Effector CD8-positive, alpha-beta T cell (primary cell): ENCODE measurements at places on chromosomes 16 and 17.
A peak's percentile ranks its signal among the peaks of the same experiment; 100 is the strongest.

GRCh38 chr17:8012996-8013640 lies 10.7 kb downstream of the GUCY2D start:
- no peak for DNase-seq

GRCh38 chr17:49815761-49816281 lies 27.3 kb downstream of the KAT7 start:
- no peak for DNase-seq

DNA sequence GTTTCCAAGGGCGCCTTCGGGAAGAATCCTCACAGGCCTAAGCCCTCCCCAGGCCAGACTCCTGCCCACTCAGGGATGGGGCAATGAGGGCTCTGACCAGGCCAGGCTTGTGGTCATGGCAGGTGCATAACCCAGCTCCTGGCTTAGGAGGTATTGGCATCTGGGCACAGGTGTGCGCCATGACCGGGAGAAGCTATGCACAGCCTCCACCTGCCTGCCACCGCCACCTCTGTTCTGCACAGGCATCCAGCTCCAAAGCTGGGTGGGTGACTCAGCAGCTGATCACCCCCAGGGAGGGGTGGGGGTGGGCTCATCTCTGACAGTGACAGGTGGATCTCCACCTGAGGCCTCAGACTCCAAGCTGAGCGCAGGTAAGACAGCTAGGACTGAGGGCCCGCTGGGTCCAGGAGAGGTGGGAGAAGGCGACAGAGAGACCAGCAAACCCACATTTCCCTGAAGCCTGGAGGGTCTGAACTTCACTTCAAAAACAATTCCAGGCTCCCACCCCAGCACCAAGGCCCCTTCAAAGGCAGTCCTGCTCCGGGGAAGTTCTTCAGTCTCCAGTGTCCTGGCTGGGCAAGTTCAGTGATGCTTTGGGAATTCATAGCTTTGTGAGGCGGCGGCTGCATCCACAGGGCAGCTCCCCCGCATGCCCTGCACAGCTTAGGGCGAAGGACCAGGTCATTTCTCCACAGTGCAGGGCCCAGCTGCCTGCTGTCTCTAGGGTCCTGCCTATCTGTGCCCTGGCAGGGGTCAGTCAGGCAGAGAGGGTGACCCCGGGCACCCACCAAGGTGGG lies 121.6 kb upstream of the SMURF2 start:
- no peak for DNase-seq

GRCh38 chr17:10127819-10128425 lies 70.5 kb downstream of the GAS7 start:
- no peak for DNase-seq

DNA sequence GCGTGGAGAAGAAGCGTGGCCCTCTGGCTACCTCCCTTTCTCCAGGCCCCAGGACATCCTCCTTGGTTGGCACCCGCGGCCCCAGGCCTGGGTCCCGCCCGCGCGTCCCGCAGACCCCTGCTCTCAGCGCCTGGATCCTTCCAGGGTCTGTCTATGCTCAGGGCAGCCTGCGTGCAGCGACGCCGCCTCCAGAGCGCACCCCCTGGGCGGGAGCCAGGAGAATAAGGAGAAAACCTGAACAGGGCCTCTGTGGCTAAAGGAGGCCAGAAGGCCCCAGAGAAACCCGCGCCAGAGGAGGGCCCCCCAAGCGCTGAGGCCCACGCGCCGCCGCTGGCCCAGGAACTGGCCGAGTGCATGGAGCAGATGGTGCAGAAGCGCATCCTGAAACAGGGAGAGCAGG lies 40.4 kb upstream of the DNAJA2 start:
- DNase-seq = no peak

GRCh38 chr16:89481356-89481955 lies 8.9 kb downstream of the ANKRD11 start:
- no peak for DNase-seq

DNA sequence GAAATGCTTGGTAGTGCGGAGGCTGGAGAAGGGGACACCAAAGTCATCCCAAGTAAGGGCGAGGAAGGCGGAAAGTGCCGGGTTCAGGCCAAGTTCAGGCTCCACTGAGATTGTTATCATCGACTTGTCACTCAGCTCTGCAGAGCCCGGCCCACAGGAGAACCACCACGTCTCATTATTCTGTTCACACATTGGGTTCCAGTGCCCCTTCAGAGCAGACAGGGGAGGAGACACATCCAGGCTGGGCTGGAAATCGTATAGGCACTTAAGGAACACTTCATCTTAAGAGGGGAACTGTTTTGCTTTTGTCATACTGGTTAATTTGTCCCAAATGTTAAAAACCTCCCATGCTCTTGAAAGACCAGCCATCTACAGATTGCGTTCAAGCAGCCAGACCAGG lies 118.3 kb upstream of the ADAMTS18 start:
- no peak for DNase-seq

DNA sequence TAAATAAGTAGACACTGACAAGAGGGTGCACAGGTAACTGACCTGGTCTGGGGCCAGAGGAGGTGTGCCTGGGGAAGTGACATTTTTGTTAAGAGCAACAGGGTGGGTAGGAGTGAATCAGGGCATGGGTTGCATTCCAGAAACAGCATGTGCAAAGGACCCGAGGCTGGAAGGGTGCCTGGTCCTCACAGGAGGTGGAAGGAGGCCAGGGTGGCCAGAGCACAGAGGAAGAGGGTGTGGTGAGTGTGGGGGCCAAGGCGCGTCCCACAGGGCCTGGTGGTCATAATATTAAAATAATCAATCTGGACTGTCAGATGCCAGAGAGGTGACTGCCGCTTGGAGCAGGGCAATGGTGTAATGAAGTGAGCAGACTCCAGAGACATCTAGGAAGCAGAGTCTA lies 14.3 kb downstream of the ARHGAP23 start:
- DNase-seq = no peak

DNA sequence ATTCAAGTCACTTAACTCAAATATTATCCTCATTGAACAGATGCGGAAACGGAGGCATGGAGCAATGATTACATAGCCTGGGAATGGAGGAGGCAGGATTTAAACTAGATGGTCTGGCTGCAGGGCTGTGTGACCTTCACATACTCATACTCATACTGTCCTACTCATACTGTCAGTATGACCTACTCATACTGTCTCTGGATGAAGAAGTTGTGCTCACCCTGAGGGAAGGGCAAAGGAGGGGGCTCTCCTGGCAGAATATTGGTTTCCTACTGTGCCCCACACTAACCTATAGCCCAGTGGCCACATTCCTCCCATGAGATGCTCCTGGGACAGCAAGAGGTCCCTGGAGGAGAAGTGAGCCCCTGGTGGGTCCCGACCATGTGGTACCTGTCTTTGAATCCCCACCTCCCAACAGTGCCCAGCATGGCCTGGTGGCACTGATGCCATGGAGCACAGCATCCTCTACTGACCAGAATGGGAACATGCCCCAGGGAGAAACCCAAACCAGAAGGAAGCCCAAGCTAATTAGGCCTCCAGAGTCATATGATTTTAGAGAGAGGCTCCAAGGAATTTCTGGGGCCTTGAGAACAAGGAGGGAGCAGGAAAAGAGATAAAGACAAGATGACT lies 197.3 kb upstream of the SDK2 start:
- no peak for DNase-seq

DNA sequence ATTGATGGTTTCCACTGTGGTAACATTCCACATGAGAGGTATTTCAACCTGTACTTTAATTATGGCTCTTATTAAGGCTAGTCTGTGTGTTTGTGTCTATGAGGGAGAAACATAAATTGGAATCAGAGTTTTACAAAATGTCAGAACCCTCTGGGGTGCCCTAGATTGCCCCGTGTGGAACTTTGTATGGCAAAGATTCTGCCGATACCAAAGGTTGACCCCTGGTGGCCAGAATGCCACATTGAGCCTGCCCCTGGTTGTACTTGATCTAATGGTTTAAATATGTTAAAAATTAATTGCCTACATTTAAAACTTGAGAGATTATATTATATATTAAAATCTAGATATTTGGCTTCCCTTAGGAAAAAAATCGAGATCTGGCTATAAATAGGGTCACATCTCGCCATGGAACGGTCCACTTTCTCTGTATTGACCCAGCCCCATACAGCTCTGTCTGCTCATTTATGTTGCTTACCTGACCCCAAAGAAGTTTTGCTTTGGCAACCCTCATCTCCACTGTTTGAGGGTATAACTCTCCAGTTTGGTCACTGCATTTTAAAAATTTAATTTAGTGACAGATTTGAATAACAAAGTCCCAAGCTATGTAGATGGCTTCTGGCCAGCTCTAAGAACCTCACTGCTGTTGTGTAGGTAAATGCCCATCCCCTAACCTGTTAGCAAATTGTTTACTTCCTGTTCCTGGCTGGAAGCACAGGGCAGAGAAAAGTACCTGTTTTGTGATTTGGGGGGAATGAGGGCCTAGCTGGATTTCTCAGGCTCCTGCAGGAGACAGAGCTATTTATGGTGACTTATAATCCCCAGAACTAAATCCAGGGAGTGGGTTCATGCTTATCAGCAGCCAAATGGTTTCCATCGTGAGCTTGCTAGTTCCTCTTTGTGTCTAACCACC lies 95.0 kb downstream of the PLCG2 start:
- DNase-seq = peak; percentile 2

GRCh38 chr16:49348408-49349176 lies 25.0 kb upstream of the C16orf78 start:
- DNase-seq = no peak

DNA sequence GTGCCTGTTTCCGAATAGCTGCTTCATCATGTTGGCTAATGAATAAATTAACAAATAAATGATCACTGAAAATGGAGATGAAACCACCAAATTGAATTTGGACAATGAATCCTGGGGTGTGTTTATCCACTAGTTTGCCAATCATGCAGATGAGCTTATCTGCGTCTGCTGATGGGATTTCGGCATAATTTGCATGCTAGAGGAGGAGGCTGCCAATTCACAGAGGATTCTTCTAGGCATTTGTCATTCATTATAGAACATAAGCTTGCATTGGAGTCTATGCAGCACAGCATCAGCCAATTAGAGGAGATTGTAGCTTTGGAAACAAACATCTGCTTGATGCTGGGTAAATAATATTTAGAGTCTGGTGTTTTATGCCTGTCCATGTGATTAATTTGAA lies 123.1 kb downstream of the NPIPB5 start:
- no peak for DNase-seq

DNA sequence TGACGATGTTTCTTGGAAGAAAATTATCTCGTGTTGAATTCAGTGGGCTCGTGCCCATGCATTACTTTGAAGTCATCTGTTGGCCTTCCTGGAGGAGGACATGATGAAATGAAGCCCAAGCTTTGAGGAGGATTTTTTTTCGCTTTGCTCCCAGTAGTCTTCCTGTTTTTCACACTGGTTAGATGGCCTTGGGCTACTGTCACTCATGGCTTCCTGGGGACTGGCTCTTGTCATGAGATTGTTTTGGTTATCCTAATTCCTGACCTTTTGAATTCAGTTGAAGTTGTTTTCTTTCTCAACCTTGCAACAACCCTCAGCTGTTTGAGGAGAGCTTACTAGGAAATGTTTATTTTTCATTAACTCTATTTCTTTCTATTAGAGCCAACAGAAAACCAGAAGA lies 430.7 kb downstream of the HS3ST3B1 start:
- DNase-seq = no peak

DNA sequence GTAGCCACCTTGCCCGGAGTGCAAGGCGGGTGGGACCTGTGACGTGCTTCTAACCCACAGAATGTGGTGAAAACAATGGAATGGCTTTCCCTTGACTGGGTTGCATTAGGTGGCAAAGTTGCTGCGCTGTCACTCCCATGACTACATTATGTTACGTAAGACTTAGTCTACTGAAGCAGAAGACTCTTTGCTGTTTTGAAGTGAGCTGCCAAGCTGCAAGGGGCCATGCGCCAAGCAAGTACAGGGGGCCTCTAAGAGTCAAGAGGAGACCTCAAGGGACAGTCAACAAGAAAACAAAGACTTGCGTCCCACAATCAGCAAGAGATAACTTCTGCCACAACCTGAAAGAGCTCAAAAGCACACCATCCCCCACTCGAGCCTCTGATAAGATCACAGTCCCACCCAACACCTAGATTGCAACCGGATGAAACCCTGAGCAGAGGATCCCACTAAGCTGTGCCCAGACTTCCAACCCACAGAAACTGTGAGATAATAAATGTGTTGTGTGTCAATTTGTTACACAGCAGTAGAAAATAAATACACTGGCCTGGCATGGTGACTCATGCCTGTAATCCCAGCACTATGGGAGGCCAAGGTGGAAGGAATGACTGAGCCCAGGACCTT lies 16.5 kb downstream of the ANKRD11 start:
- DNase-seq = no peak

DNA sequence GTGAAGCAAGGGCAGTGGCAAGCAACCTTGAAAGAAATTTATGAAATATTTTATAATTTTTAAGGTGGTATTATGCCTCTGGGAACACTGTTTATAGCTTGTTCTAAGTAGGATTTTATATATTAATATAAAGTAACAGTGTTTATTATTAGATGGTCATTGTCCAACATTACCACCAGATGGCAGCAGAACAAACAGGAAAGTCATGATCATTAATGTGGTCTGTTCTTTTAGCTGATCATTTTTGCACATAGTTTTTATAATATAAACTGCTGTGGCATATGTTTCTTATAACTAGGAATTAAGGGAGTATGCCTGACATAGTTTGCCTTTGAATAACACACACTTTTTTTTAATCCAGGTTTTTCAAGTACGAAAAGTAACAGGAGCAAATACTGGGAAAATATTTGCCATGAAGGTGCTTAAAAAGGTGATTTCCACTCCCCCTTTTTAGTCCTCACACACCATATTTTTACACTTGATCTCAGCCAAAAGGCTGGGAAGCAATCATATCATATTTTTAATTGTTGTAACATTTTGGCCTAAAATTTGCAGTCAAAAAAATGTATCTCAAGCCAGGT lies 21.4 kb downstream of the RPS6KB1 start:
- no peak for DNase-seq

- DNase-seq = peak; percentile 61
These were observed 1.6 kb downstream of the TMC8 start for GRCh38 chr17:78132084-78132676.

DNA sequence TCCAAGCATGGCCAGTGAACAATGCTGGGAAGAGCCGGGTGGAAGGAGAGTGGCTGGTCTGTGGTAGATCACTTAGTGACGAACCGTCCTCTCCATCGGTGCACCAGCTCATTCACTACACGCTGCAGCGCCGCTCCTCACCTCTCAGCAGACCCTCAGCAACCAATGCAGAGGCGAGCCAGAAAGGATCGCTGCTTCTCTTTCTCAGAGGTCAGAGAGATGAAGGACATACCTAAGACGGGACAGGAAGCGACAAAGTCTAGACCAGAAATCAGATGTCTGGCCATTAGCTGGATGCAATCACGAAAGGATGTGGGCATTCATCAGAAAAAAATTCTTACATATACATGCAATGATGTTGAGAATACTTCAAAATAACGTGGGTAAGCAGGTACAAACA lies 26.9 kb downstream of the NSMCE1 start:
- DNase-seq = no peak
